Stimulated activated CD8-positive, alpha-beta memory T cell treated with anti-CD3 and anti-CD28 coated beads, Interleukin-15, amount 100 ng/mL, for 48 hours (primary cell): ENCODE measurements at places on chromosomes 6 and 20.

DNA sequence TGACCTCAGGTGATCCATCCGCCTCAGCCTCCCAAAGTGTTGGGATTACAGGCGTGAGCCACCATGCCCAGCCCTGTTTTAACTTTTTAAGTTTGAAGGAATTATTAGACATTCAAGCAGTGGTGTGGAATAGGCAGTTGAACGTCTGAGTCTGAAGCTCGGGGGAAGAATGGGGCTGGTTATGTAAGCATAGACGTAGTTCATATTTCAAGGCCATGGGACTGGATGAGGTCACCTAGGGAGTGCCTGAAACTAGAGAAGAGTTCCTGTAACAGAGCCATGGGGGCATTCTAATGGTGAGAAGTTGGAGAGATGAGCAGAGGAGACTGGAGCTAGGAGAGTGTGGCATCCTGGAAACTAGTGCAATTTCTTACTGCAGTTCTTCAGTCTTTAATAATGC is 6.4 kb downstream of the CDKAL1 start:
- DNase-seq, result no peak

DNA sequence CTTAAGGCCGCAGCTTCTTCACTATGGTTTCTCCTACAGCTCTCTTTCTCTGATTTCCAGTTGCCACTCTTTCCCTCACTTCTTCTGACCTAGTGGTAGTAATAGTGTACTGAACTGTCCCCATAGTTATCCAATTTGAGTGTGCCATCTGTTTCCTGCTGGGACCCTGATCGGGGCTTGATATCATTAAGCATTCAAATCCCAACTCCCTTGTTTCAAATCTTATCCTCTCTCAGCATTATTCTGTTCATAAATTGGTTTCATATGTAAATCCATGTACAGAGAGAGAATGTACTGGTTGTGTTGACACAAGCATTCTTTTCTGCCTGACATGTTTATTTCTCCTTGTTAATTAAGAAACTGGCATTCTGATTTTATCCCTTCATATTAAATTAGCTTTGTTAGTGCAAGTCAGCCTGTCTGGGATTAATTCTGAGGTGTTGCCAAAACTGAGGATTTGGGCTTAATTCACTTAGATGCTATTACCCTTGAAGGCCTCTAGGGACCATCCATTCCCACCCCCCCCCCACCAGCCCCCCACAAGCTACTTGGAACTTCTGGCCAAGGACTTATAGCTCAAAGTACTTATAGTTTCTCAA is 84.6 kb upstream of the PROKR2 start:
- no peak for DNase-seq

GRCh38 chr20:3786126-3786484 is 435 bp downstream of the CENPB start:
- DNase-seq, result no peak

GRCh38 chr6:37793067-37793466 is 26.5 kb upstream of the ZFAND3 start:
- DNase-seq, result no peak

DNA sequence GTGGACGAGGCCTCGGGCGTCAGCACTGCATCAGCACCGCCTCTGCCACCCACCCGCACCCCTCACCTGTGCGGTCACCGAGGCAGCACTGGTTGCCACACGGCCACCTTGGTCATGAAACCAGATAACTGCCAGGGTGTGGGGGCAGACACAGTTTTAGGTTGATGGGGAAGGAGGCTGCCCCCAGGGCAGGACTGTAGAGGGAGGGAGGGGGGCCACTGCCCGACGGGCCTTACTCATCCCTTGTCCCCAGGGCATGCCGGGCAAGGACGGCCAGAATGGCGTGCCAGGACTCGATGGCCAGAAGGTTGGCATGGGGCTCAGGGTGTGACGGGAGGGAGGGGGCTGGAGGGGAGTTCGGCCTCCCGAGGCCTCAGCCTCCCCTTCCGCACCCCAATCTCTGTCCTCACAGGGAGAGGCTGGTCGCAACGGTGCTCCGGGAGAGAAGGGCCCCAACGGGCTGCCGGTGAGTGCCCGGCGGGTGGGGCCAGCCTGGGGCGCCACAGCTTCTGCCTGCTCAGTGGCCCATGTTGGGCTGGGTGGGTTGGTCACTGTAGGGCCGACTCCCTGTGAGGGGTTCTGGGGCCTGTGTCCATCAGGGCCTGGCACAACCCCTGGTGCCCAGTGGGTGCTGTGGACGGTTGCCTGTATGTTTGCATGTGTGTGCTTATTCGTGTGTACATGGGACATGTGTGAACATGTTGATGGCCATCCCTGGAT is 11.8 kb downstream of the COL9A3 start:
- DNase-seq, result no peak

DNA sequence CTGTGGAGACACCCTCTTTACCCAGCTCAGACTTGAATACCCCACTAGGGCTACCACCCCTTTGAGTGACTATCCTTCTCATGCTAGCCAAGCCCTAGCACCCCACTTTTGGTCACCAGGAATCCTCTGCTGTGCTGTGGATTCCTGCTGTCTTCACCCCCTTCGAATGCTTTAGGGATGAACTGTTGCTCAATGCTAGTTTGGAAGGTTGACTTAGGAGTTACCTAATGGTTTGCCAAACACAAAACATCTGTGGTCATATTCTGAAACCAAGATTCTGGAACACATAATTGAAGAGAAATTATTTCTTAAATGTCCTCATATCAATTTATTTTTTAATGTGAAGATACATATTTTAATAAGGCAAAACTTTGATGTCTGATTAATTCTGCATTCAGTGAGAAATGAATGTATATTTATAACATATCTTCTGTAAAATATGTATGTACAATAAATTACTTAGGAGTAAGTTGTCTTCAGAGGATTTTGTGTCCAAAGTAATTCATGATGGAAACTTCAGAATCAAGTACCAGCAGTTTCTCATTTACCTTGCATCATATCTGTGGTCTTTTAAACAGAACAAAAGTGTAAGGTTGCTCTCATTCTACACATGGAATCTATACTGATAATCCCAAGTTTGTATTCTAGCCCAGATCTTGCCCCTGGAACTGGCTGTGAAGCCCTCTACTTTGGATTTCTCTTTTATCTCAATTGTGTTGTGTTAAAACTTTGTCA is 46.9 kb downstream of the TMEM200A start:
- no peak for DNase-seq

- DNase-seq, result no peak
Measured at GRCh38 chr6:167791780-167792478, 34.8 kb upstream of the AFDN start.

- DNase-seq, result no peak
Measured at GRCh38 chr6:121858986-121859385, 423.5 kb downstream of the GJA1 start.

DNA sequence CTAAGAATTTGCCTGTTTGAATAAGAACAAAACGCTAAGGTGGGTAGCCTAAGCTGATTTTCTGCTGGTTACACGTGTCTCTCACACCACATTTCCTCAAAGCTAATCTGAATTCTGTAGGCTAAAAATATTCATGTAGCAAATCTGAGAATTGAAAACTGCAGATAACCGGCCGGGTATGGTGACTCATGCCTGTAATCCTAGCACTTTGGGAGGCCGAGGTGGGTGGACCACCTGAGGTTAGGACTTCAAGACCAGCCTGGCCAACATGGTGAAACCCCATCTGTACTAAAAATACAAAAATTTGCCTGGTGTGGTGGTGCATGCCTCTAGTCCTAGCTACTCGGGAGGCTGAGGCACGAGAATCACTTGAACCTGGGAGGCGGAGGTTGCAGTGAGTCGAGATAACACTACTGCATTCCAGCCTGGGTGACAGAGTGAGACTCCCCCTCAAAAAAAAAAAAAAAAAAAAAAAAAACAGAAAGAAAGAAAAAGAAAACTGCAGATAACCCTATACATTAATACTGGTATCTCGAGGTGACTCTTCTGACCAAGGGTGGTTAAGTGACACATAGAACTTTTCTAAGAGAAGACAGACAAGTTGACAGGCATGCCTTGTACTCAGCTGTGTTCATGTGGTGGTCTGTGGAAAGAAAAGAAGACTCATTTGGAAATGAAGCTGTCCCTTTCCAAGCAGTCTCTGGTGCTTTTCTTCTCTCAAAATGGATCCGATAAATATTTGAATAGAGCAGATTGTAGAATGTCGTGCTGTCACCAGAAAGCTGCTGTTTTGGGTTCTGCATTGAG is 24.7 kb upstream of the ASXL1 start:
- DNase-seq, result peak; percentile 42
